ENCODE measurements at places on chromosomes 4 and X. TPM values are rescaled to one million over a fixed set of nuclear protein-coding genes. Genes with fewer than 3 reads are reported as not detected.
A peak's percentile ranks its signal among the peaks of the same experiment; 100 is the strongest.

Gene ADGRG4
- polyA plus RNA-seq = not detected

DNA sequence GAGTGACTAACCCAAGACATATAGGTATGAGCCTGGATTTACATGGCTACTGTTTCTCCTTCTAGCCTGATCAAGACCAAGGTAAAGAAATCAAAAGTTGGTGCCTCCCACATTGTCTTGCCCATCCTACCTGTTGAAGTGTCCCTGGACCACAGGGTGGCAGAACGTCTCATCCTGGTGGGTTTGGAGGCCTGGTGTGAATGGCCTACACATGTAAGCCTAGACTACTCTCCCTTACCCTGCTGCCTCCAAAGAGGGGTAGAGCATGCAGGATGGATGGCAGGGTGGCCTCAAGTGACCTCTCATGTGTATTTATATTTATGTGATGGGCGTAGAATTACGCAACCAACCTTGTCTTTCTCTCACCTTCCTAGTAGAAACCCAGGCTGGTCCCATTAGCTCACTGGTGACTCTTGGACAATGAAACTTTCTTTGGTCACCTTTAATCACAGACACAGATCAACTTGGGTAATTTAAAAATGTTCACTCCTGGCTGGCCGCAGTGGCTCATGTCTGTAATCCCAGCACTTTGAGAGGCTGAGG is 73.3 kb upstream of the SOD3 start:
- DNase-seq = no peak

DNA sequence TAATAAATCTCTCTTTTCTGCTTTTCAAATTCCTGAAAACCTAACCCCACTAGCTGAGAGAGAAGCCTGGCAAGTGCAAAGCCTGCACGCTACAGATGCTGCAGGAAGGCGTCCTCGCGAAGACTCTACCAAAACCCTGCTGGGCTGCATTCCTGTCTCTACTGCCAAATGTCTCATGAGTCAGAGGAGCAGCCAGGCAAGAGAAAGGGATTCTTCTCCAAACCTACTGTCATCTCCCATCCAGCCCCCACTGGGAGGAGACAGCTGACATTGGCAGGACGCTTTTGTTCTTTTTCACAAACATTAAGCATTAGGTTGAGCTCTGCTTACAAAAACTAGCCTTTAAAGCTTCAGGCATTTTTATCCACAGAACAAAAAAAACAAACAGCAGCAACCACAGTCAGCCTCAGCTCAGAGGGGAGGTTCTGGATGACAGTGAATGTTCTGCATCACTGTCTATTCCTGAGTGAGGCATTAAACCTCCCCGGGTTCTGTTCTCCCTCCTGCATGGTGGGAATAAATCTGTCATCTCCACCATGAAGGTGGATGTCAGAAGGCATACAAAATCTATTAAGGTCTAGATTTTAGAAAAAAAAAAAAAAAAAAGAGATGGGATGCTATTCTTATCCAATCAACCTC is 18.0 kb downstream of the CRMP1 start:
- no peak for DNase-seq

DNA sequence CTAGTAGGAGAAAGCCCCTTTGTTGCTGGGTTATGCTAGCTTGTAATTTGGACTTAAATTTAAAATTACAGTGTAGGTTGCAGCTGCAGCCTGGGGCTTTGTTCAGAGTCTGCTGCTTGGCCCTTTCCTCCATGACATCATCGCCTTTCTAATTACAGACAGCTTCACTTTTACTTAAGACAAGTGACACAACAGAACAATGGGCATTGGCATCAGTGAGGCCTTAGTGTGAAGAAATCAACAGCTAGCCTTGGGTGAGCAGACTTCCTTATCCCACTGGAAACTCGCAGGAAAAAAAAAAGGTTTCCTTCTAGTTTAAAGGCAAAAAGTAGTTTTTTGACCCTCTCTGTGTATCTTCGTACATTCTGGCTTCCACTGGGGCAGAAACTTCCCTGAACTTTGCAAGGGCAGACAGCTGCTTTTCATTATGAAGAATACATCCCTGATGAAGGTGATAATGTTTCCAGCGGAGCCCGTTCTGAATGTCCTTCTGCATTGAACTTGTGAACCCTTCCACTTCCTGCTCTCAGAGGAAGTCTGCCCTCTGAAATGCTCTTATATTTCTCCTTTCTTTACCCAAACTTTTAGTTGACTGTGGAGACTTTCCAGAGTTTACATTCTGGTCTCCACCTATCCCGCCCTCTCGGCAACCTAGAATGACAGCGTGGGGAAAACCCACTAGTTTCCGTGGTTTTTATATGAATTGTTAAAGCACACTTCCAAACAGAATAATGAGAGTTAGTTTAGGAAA is 123.2 kb upstream of the FAM9C start:
- no peak for DNase-seq

Gene PNPLA4
- polyA plus RNA-seq = 18.2 TPM

Gene RAB41
- polyA plus RNA-seq = not detected

Gene NALF2
- polyA plus RNA-seq = 7.3 TPM

- DNase-seq = peak; percentile 1
These were observed 39.3 kb downstream of the AFM start for GRCh38 chr4:73520821-73521220.

Gene NEXMIF
- 0.18 TPM for polyA plus RNA-seq

DNA sequence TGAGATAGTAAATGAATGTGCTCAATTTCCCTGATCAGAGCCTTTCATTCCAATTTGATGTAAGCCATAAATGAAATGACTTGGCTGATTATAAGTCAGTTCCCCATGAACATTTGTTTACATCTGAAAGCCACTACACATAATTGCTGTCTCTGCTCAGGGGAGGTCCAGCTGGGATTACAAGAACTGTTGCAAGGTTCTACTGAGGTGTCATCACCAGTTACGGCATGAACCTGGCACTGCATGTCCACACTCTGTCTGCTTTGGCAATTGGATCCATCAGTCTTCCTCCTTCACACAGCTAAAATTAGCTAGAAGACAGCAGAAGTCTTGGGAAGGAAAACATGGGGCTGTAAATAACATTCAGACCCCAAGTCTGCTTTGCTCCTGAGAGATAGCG is 12.8 kb upstream of the MBNL3 start:
- no peak for DNase-seq

- DNase-seq = no peak
These were observed 25.4 kb upstream of the IL2 start for GRCh38 chr4:122481766-122482405.

DNA sequence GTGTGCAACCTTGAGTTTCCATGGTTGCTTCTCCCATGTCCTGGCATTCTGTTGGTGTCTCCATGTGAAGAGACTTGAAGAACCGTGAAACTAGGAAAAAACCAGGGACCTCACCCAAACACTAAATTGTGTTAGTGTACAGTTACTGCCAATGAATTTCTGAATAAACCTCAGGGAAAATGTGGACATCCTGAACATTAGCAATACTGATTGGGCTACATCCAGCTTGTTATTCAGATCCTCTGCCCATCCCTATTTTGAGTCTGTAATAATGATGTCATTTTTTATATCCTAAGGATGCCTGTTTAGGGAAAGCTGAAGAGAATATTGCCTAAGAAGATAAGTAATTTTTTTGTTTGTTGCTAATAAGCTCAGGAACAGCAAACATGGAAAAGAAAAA is 262.7 kb downstream of the TMA16 start:
- DNase-seq = no peak

Gene PCDH19
- polyA plus RNA-seq = 0.12 TPM

Gene CSAG3
- 0.12 TPM for polyA plus RNA-seq

DNA sequence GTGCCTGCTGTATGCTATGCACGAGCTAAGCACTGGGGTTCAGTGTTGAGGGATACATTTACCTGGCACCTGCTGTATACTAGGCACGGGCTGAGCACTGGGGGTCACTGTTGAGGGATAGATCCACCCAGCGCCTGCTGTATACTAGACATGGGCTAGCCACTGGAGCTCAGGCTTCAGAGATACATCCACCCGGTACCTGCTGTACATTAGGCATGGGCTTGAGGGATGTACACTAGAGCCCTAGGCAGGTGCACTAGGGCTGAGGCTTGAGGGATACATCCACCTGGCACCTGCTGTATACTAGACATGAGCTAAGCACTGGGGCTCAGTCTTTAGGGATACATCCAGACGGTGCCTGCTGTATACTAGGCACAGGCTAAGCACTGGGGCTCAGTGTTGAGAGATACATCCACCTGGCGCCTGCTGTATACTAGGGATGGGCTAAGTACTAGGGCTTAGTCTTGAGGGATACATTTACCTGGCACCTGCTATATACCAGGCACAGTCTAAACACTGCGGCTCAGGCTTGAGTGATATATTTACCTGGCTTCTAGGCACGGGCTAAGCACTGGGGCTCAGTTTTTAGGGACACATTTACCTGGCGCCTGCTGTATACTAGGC is 92.7 kb downstream of the ADRA2C start:
- DNase-seq = no peak

DNA sequence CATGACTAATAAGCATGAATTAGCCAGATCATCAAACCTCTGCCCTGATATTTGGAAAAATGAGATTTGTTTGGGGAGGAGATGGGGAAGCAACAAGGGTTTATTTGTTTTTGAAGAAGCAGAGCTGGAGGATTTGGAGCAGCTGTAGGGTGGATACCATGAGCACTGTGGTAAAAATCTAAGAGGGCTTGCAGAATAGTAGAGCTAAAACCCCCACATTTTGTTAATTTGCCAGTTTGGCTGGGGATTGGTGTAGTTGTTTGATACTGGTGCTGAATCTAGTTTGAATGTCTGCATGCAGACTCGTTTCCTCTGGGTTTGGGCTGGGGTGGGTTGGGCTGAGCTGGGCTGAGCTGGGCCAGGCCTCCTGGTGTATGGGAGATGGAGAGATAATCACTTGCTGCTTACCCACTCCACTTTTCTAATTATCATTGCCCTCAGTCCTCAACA is 43.7 kb downstream of the SMAD1 start:
- DNase-seq = no peak

Gene GPC3
- 64.8 TPM for polyA plus RNA-seq

Gene SSX4
- 0.26 TPM for polyA plus RNA-seq

Gene UGT2B11
- not detected for polyA plus RNA-seq

All from H1 (cell line).